ENCODE measurements at places on chromosomes 13 and 19. TPM values are rescaled to one million over a fixed set of nuclear protein-coding genes. Genes with fewer than 3 reads are reported as not detected.
A peak's percentile ranks its signal among the peaks of the same experiment; 100 is the strongest.

PRRG2 gene
- total RNA-seq: 0.68 TPM

SCN1B gene
- total RNA-seq: 3.9 TPM

ADGRE2 gene
- 0.34 TPM for total RNA-seq

FFAR3 gene
- not detected for total RNA-seq

SLC5A5 gene
- 0.37 TPM for total RNA-seq

NANOS3 gene
- not detected for total RNA-seq

IZUMO2 gene
- not detected for total RNA-seq

CYP2S1 gene
- total RNA-seq: 2.0 TPM

CYP4F3 gene
- not detected for total RNA-seq

SPHK2 gene
- total RNA-seq: 7.2 TPM

LYPD5 gene
- 0.12 TPM for total RNA-seq

LILRA1 gene
- not detected for total RNA-seq

DNA sequence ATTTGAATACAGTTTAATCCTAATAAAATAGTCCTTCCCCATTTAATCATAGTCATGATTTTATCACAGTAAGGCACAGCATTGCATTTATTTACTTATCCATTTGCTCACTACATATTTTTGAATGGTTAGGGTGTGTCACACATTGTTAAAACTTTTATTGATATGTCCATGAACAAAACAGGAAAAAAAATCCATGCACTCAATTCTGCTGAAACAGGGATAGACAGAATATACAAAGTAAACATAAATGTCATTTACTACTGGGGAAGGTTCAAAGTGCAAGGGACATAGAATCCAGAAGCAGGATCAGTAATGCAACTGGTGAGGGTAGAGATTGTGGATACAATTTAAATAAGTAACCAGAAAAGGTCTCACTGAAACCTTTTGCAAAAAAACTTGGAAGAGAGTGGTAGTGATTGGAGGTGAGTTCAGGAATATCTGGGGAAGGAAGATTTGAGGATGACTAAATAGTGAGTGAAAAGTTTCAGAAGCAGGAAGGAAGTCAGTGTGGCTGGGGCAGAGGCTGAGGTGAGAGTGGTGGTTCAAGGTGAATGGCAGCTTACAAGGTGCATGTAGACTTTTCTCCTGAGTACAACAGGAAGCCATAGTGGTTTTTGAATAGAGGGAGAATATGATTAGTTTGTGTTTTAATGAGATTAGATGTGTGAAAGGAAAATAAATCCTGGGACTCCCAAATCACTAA lies 387.2 kb upstream of the ATXN8OS start:
- DNase-seq: no peak

- peak; percentile 83 for DNase-seq
Observed at GRCh38 chr13:32246468-32246867, 68.7 kb downstream of the ZAR1L start.

DNA sequence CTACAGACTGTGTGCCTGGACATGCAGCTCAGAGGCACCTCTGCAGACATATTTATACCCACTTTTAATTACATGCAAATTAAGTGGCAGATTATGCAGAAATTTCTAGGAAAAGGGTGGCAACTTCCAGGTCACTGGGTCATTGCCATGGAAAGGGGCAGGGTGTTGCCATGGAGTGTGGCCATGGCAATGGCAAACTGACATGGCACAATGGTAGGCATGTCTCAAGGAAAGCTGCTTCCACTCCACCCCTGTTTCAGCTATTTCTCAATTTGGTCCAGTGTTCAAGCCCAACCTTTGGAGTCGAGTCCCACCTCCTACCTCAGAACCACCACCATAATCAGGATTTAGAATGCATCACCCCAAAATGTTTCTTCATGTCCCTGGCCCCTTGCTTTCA lies 170.7 kb upstream of the TSHZ3 start:
- no peak for DNase-seq

GRCh38 chr19:5269926-5270325 lies 70.7 kb downstream of the PTPRS start:
- no peak for DNase-seq

DNA sequence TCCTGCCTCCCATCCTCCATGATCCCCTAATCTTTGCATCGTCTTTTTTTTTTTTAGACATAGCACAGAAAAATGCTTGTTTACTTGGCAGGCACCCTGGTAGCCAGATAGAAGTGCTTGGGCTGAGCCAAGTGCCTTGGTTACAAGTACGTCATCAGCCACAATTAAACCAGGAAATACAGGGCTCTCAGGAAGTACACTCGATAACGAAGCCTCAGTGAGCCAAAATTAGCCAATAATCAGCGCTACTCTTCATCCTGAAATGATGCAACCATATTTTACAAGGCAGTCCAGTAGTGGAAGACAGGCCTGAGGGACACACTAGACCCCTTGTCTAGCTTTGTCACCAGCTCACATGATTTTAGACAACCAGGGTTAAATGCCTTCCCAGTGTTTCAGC lies 194.0 kb upstream of the NBEA start:
- no peak for DNase-seq

DNA sequence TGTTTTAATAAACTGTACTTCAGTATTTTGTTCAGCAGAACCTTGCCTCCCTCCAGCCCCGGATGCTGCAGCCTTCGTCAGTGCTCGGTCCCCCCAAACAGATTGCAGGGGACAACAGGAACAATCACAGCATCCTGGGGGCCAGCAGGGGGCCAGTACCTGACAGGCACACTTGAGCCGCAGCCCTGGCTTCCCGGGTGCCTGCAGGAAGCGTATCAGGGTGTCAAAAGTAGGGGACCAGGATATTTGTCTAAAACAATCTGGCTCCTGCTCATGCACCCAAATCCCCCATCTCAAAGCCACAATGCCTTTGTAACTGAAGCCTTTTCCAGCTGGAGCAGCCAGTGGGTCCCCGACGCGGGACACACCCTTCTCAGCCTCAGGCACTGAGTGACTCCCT lies 167.5 kb upstream of the TSHZ3 start:
- no peak for DNase-seq

DNA sequence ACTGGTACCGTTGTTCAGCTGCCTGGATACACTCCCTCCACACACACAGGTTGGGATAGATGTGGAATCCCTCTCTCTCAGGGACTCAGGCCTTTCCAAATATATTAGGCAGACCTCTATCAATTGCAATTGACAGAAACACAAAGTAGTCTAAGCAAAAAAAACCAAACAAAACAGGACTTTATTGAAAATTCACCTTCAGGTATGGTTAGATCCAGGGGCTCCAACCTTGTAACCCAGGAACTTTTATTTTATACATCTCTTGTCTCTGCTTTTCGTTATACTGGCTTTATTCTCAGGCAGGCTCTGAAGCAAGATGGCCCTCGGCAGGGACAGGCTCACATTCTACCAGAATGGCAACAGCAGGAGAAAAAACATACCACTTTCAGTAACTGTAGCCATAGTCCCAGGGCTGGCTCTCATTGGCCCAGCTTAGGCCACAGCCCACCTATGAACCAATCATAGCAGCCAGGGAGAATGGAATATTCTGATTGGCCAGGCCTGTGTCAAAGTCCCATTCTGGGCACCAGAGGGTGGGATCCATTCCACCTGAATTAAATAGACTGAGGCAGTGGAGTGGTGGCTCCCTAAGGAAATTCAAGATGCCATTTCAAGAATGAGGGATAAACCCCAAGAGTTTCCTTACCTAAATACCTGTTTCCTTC lies 13.1 kb upstream of the CEACAM19 start:
- DNase-seq: no peak

GRCh38 chr13:46858776-46859175 lies 38.1 kb downstream of the HTR2A start:
- no peak for DNase-seq

DNA sequence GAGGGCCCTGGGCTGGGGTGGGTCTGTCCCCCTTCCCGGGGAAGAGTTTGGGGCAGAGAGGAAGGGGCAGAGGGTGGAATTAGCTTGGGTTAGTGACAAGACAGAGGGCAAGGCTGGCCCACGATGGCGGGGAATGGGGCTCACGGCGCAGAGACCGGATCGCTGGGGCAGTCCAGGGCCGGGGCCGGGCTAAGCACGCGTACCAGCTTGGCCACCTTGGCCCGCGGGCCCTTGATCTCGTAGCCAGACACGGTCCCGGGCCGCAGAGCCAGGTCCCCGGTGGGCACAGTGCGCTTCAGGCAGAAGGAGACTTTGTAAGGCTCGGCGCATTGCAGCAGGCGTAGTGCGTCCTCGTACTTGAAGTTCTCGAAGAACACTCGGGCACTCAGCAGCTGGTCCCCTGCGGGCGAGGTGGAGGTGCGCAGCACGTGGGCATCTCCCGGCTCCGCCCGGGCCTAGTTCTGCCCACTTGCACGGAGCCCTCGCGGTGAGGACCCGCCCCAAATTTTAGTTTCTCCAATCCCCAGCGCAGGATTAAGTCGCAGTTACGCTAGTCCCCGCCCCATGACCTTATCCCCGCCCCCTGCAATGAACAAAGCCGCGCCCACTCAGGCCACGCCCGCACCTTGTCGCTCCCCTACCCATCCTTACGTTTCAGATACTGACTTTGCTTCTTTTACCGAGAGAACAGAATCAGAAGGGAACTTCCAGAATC lies 8.6 kb upstream of the HIPK4 start:
- DNase-seq: peak; percentile 84

GRCh38 chr13:52446265-52446664 lies 4.2 kb downstream of the VPS36 start:
- no peak for DNase-seq

DNA sequence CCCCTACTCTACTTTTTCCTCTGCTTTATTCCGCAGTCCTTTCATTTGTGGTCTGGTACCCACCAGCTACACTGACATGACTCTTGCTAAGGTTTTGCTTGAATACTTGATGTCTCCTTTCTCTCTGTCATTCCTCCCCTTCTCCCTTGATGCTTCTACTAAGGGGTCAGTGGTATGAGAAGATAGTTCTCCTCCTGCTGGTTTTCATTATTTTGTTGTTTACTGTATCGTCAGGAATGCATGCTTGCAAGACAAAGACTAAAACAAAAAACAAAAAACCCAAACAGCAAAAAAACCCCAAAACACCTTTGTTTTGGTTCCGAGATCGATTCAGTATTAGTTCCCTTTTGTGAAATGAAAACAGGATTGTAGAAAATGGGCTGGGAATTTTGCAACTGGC lies 59.5 kb downstream of the PCCA start:
- no peak for DNase-seq

- DNase-seq: no peak
Observed at GRCh38 chr13:113041293-113041690, 64.3 kb upstream of the F7 start.

DNA sequence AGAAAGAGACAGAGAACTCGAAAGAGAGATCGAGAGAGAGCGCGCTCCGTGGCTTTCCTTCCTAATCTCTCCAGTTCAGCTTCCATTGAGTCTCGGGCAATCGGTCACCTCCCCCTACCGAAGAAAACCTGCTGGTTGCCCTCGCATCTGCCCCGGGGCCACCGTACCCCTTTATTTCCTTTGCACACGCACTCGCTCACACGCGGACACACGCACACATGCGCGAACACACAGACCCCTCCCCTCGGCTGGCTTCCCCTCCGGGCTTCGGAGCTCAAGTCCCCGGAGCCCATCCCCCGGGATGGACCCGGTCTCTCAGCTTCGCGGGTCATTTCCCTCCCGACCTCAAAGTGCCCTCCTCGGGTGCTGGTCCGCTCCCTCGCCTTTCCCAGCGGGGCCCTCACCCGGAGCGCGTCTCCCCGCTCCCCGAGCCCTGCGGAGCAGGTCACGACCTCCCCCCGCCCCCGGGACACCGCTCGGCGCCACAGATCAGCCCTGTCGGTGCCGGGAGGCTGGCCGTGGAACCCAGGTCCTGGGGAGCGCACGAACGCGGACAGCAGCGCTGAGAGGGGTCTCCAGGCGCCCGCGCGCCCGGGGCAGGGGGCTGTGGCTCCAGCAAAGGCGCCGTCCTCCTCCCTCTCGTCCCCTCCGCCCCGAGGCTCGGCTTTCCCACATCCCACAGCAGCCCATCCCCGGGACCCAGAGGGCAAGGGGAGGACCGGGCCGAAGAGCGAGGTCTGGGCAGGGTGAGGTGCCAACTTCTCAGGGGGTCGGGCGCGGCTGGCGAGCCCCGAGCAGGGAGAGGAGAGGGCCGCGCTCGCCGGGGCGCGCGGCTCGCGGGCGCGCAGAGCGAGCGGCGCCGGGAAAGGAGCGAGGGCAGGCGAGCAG lies 1.8 kb downstream of the DACH1 start:
- peak; percentile 68 for DNase-seq

GRCh38 chr13:45143346-45143751 lies 23.0 kb downstream of the GTF2F2 start:
- no peak for DNase-seq

- DNase-seq: no peak
Observed at GRCh38 chr13:46963904-46964303, 67.1 kb upstream of the HTR2A start.

GRCh38 chr19:29098863-29099481 lies 114.0 kb downstream of the UQCRFS1 start:
- DNase-seq: no peak

DNA sequence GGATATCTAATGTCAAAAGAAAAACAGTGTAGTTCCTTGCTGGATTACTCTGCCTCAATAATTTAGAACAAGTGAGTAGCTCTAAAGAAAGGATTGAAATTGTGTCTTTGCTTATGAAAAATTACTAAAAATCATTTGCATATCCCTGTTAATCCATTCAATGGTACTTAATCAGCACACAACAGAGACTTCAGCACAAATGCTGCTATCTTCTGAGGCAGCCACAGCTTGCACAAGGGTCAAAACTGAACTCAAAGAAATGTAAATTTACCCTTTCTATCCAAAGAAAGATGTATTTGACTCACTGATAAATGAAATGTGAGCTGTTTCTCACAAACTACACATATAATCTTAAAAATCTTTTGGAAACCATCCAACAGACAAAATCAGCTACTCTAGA lies 116.2 kb downstream of the LHFPL6 start:
- no peak for DNase-seq

DNA sequence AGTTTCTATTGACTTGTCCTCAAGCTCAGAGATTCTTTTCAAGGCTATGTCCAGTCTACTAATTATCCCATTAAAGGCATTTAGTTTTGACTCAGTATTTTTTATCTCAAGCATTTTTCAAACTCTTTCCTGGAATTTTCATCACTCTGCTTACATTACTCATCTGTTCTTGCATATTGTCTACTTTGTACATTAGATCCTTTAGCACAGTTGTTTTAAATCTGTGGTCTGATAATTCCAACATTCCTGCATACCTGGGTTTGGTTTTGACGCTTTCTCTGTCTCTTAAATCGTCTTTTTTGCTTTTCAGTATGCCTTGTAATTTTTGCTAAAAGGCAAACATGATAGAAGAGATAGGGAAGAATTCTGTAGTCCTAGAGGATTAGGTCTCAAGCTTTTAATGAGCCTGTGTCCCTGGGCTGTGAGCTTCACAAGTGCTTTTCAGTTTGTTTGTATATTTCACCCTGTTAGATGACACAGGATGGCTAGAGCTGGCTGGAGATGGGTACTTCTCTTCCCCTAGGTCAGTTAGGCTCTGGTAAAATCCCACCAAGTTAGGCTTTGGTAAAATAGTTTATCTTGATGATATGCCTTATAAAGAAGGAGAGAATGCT lies 46.1 kb upstream of the GPC6 start:
- no peak for DNase-seq

- DNase-seq: no peak
Observed at GRCh38 chr19:990746-991145, 6.6 kb downstream of the WDR18 start.

All from neural progenitor cell (in vitro differentiated cells).